ENCODE measurements at places on chromosomes 3 and 15.
A peak's percentile ranks its signal among the peaks of the same experiment; 100 is the strongest.

GRCh38 chr15:94033014-94033682 is 198.2 kb upstream of the MCTP2 start:
- DNase-seq, result no peak

- DNase-seq, result peak; percentile 79
These were observed 1.2 kb downstream of the MECOM start for GRCh38 chr3:169662132-169662842.

- DNase-seq, result peak; percentile 65
These were observed 1.1 kb downstream of the IQCF6 start for GRCh38 chr3:51777985-51778384.

DNA sequence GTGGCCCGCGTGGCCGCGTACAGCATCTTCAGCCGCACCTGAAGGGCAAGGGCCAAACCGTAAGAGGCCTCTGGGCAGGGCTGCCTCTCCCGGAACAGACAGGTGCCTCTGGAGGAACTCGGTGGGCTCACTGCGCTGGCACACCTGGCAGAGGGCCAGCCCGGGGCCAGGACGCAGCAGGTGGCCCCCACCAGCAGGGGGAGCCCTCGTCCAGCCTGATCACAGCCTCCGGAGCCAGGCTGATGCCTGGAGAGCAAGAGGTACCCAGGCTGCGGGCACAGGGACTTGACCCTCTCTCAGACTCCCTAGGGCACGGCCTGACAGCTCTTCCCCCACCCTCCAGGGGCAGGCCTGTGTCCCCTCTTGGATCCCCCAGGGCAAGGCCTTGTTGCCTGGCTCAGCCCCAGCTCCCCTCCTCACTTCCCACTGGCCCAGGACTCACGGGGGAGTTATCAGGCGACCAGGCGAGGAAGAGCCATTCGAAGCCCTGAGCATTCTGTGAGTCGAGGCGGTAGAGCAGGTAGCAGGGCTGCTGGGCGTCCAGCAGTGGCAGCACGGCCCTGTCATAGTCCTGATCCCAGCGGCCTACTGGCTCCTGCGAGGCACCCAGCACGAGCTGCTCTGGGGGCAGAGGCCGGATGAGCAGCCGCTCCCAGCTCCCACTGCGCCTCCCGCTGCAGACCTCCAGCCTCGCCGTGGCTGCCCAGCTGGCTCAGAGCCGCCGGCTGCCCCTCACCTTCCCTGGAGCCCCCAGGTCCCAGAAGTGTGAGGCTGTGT is 6.2 kb upstream of the TLR9 start:
- peak; percentile 63 for DNase-seq

DNA sequence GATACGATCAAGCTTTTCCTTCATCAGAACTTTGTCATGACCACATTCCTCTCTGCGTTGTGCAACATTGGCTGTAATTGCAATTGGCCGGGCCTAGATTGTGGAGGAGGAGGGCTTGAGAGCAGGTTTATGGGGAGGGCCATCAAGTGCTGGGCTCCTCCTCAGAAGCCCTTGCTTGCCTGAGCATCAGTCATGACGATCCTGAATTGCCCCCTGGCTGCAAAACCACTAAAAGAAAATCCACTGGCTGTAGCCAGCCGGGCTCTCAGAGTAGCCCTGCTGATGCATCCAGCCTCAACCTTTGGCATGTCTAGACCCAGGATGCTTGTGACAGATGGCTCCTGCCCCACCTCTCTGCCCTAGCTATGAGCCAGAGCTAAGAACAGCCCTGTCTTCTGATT is 13.4 kb upstream of the TRH start:
- DNase-seq, result no peak

- no peak for DNase-seq
These were observed 70.5 kb downstream of the ZNF609 start for GRCh38 chr15:64530918-64531317.

- peak; percentile 26 for DNase-seq
These were observed 41.9 kb upstream of the SLC6A1 start for GRCh38 chr3:10950476-10951294.

GRCh38 chr15:66007663-66008262 is 138.5 kb downstream of the RAB11A start:
- DNase-seq, result no peak

- DNase-seq, result no peak
These were observed 312.9 kb downstream of the PDCD6IP start for GRCh38 chr3:34111361-34111760.

GRCh38 chr15:57867970-57868798 is 161.7 kb downstream of the POLR2M start:
- no peak for DNase-seq

- peak; percentile 78 for DNase-seq
These were observed 276.9 kb upstream of the IL12A start for GRCh38 chr3:159711560-159712333.

DNA sequence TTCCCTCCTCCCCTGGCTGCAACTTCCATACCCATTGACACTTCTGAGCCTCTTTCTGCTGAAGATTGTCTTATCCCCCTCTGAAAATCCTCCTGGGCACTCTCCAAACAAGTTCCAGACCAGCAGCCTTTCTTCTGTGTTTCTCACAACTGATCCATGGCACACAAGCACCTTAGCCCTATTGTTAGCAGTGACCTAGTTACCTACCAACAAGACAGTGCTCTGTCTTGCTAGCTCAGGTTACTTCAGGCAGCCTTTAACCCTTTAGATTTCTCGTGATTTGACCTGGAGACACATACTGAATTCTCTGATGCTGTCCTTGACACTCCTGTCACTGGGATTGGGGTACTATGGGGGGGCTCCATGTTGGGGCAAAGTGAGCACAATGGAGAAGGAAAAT is 82.1 kb downstream of the GTF2E1 start:
- no peak for DNase-seq

GRCh38 chr3:13011573-13012220 is 61.5 kb downstream of the IQSEC1 start:
- DNase-seq, result no peak

GRCh38 chr15:57377478-57377847 is 1.2 kb downstream of the CGNL1 start:
- DNase-seq, result no peak

DNA sequence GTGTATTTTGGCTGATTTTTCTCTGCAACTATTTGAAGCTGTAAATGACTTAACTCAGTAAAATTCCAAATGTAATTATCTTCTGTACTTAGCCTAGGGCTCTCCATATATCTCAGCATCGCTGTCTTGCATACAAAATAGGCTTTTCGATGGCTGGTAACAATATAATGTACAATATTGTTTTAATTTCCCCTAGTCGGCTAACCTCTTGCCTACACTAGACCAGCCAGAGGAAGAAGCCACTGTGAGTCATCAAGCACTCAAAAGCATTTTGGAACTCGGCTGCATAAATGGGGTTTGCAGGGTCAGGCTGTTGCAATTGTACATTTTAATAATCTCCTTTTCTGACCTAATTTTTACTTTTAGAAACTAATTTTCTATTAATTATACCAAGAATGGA is 583.8 kb downstream of the FOXP1 start:
- DNase-seq, result no peak

DNA sequence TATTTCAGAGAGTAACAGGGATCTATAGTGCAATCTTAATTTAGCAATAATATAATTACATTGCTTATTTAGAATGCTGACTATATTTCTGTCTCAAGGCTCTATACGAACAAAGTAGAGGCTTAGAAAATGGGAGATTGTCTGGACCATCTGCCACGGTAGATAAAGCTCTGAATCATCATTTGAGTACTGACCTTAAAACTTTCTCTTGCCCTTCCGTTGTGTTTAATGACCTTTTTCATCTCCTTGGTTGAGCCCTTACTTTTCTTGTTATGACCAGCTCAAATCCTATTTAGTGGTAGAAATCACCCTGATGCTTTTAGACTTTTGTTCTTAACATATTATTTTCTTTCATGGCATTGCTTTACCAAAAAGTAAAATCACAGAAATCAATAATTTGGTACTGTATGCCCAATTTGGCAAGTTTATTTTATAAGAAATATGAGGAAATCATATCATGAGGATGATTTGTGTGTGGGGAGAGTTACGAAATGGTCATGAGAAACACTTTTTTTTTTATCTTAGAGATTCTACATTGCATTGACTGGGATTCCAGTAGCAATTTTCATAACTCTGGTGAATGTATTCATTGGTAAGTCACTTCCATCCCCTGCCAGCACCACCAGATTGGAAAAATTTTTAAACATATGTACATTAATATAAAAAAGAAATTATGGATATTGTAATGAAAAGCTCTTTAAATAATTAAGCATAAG is 11.0 kb downstream of the NDUFB5 start:
- DNase-seq, result no peak

- no peak for DNase-seq
These were observed 27.6 kb upstream of the MRPL3 start for GRCh38 chr3:131530388-131530787.

GRCh38 chr3:144036498-144036897 is 64.9 kb downstream of the DIPK2A start:
- DNase-seq, result no peak

- no peak for DNase-seq
These were observed 96.9 kb downstream of the VPS8 start for GRCh38 chr3:184908859-184909258.

GRCh38 chr3:32556332-32556731 is 14.3 kb downstream of the DYNC1LI1 start:
- DNase-seq, result no peak

DNA sequence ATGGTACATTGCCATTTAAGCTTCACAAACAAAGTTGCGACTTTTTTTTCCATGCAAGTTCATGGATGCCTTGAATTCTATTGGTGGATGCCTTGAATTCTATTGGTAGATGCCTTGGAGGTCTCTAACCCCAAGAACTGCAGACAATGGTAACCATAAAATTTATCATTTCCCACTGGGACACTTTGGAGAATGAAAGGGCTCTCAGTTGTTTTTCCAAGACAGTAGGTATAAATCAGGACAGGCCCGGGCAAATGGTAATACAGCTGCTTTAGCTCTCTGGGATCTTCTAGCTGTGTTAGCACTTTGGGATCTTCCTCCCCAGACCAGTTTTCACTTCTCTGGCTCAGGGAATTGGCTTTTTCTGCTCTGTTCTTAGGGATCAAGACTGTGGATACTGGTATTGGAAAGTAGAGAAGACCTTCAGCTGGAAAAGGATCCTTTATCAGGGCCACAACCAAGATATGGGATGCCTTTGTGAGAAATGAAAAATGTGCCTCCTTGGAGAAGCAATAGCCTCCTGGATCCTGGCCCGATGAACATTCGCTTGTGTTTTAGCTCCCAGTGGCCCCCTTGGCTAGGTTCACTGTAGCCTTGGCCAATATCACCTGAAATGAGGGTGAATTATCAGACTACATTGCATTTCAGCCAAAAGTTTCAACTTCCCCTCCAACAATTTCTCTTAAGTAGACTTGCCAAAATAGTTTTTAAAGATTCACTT is 8.3 kb downstream of the LRRC3B start:
- DNase-seq, result no peak

- DNase-seq, result no peak
These were observed 87.2 kb downstream of the NR2F2 start for GRCh38 chr15:96417760-96418130.

GRCh38 chr15:70882361-70882760 is 9.9 kb downstream of the THAP10 start:
- no peak for DNase-seq

DNA sequence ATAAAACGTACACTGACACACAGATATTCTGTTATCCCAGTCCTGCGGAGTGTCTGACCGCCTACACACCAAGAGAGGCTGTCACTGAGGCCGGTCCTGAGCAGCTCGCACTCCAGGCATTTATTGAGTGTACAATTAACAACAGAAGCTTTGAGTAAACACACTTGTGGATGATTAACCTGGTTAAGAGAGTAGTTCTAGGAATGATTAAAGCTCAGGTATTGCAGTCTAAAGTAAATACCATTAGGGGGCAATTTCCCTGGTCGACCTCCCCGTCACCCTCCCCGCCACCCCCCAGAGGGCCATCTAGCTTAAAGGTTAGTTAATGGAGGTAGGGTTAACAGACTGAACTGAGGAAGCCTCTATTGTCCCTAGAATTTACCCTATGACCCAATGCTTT is 1278.5 kb downstream of the NSUN3 start:
- no peak for DNase-seq

GRCh38 chr3:32872487-32873382 is 54.9 kb downstream of the TRIM71 start:
- no peak for DNase-seq

GRCh38 chr3:61616586-61616985 is 55.2 kb downstream of the PTPRG start:
- no peak for DNase-seq

- no peak for DNase-seq
These were observed 62.5 kb upstream of the LIPC start for GRCh38 chr15:58369261-58369701.

GRCh38 chr3:56291953-56292352 is 176.3 kb downstream of the ERC2 start:
- no peak for DNase-seq

GRCh38 chr3:191388823-191389222 is 58.5 kb upstream of the UTS2B start:
- DNase-seq, result no peak

DNA sequence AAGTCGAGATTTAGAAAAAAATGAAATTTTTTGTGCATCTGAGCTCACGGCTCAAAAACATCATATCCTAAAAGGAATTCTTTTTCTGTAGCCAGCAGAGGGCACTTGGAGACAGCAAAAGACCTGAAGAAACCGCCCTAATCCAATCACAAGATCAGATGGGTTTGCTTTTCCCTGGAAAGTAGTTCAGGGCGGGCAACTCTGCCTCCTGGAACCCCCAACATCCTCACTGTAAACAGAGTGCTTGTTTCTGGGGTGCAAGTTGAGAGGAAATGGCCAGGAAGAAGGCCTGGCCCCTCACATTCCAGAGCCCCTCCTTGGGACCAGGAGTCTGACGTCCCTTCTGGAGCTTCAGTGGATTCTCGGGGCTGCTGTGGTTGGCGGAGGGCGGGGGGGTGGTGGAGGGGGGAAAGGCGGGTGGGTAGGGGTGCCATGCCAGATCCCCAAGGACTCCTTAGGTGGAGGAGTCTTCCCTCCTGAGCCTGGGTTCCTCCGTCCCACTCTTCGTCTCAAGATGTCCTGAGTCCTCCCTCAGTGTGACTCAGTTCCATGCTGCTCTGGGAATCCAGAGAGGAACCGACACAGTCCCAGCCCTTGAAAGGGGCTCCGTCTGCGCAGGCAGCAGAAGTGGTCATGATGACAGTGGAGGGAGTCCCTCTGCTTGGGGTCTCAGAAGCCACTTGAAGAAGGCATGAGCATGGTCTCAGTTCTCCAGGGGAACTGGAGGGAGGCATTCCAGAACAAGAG is 35.9 kb downstream of the CCK start:
- DNase-seq, result no peak

GRCh38 chr15:66593219-66593780 is 27.5 kb upstream of the LCTL start:
- no peak for DNase-seq

- DNase-seq, result no peak
These were observed 25.3 kb downstream of the GLCE start for GRCh38 chr15:69185706-69186105.

Data from heart right ventricle (tissue), 16 donors.